ENCODE measurements at places on chromosomes 4 and X.

- DNase-seq = no peak
Observed at GRCh38 chr4:185424905-185425646, 688 bp downstream of the UFSP2 start.

- DNase-seq = no peak
Observed at GRCh38 chr4:15702941-15703403, at the start of gene BST1. Gene BST1 (plus strand): TSS chr4:15703065. CDS start chr4:15703145, 80 bp downstream.

DNA sequence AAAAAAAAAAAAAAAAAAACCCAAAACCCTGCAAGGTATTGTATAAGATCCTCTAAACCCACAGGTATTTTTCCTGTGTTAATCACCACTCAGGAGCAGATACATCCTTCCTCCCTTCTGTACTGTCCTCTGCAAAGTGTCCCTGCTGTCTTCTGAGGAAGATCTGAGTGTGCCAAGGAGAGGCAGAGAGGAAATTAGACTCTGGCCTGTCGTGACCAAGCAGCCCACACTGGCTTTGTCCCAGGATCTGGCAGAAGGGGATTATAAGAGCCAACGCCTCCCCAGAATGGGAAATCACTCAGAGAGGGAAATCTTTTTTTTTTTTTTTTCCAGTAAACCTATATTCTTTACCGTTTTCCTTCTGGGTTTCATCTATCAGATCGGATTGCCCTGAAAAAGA lies 39.6 kb downstream of the PTCHD1 start:
- DNase-seq = no peak

- no peak for DNase-seq
Observed at GRCh38 chr4:180999217-180999616, 1244.0 kb upstream of the TENM3 start.

GRCh38 chr4:98919996-98920395 lies 8.9 kb downstream of the EIF4E start:
- peak; percentile 23 for DNase-seq

GRCh38 chr4:186272699-186273391 lies 6.9 kb downstream of the F11 start:
- DNase-seq = no peak

- no peak for DNase-seq
Observed at GRCh38 chr4:68797618-68798017, 18.2 kb upstream of the UGT2B10 start.

DNA sequence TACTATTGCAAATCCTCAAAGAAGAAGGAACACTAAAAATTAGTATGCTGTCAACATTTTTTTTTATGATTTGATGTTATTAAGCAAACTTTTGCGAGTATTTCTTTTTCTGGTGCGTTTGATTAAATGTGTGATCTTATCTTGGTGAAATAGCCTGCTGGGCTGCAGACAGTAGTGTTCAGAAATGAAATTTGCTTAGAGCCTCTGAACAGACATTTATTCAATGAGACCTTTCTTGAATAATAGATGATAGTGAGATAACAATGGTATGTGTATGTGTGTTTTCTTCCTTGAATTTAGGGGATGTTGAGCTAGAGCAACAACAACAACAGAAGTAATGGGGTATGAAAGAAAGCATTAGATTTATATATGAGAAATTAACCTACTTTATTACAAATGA lies 12.7 kb downstream of the ADGRL3 start:
- DNase-seq = no peak

- DNase-seq = no peak
Observed at GRCh38 chr4:81164126-81164525, 50.9 kb downstream of the PRKG2 start.

- no peak for DNase-seq
Observed at GRCh38 chr4:81494031-81494431, 22.3 kb upstream of the RASGEF1B start.

DNA sequence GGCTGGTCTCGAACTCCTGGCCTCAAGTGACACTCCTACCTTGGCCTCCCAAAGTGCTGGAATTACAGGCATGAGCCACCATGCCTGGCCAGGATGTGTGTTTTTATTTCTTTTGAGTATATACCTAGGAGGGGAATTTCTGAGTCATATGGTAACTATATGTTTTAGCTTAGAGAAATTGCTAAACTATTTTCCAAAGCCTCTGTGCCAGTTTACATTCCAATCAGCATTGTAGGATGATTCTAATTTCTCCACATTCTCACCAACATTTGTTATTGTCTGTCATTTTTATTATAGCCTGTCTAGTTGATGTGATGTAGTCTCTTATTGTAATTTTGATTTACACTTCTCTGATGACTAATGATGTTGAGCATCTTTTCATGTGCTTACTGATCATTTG lies 1576.0 kb downstream of the RPA4 start:
- no peak for DNase-seq

- no peak for DNase-seq
Observed at GRCh38 chr4:80897537-80898303, 132.8 kb upstream of the BMP3 start.

DNA sequence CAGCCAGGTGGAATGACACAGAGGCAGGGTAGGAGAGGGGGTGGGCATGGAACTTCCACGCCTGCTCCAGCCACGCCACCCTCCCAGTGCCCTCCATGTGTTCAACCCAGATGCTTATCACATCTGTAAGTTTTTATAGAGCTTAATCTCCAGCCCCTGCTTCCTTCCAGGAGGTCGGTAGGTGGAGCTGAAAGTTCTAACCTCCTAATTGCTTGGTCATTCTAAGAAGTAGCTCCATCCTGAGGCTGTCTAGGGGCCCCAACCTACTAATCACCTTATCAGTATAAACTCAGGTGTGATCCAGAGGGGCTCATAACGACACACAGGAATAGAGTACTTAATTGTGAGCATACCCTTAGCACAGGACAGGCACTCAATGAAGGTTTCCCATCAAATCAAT lies 18.3 kb downstream of the QDPR start:
- no peak for DNase-seq

GRCh38 chr4:118994030-118994429 lies 105.4 kb downstream of the SYNPO2 start:
- DNase-seq = peak; percentile 87

- DNase-seq = peak; percentile 83
Observed at GRCh38 chr4:128358231-128358912, 70.8 kb upstream of the PGRMC2 start.

GRCh38 chrX:31240982-31241381 lies 169.1 kb upstream of the FTHL17 start:
- DNase-seq = no peak

DNA sequence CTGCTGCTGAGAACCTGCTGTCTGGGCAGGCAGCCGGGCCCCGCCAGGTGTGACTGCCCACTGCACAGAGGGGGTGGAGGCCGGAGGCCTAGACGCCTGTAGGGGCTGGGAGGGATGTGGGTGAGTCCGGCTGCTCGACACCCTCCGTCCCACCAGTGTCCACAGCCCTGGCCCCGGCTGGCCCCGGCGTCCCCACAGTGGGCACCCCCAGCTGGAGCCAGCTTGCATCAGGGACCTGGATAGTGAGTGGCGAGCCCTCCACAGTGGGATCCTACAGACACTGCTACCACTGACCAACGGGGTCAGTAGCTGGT lies 34.7 kb upstream of the SPON2 start:
- DNase-seq = no peak

DNA sequence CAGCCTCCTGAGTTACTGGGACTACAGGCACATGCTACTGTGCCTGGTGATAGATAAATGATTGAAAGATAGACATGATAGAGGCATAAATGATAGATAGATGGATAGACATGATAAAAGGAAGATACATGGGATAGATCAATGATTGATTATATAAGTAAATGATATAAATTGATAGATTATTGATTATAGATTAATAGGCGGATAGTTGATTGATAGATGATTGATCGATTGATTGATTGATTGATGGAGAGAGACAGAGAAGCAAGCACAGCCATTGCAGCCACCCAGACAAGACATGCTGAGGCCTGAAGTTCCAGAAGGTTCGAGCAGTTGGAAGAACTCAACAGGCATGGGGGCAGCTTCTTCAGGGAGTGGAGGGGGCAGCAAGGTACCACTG lies 17.7 kb upstream of the PLXNB3 start:
- no peak for DNase-seq

DNA sequence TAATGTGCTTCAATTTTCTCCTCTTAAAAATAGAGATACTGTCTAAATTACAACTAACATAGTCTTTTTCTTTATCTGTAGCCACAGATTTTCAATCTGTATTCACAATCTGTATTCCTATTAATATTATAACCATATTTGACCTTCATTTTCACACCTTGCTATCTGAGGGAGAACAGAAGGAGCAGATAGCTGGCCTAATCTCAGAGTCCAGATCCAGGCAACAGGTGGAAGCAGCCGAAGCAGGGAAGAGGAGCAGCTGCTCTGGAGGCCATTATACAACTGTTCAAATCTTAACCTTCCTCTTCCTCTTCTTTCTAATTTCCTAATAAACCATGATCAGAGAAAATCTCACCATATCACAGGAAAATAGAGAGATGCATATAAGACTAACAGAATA lies 14.2 kb downstream of the SEPSECS start:
- no peak for DNase-seq

DNA sequence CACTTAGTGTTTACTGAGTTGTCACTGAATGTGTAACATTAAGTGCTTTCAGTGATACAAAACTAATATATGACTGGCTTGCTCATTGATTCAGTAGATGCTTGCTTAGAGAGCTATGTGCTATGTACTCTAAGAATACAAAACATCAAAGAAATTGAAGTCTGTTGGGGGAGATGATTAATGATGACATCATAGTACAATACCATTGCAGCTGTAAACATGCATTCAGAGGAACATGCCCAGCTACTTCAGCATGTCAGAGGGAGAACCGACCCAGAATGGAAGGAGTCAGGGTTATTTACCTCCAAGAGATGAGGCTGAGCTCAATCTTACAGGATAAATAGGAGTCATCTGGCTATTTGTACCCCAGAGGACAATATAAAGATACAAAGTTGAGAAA lies 290.8 kb downstream of the TENM3 start:
- no peak for DNase-seq

DNA sequence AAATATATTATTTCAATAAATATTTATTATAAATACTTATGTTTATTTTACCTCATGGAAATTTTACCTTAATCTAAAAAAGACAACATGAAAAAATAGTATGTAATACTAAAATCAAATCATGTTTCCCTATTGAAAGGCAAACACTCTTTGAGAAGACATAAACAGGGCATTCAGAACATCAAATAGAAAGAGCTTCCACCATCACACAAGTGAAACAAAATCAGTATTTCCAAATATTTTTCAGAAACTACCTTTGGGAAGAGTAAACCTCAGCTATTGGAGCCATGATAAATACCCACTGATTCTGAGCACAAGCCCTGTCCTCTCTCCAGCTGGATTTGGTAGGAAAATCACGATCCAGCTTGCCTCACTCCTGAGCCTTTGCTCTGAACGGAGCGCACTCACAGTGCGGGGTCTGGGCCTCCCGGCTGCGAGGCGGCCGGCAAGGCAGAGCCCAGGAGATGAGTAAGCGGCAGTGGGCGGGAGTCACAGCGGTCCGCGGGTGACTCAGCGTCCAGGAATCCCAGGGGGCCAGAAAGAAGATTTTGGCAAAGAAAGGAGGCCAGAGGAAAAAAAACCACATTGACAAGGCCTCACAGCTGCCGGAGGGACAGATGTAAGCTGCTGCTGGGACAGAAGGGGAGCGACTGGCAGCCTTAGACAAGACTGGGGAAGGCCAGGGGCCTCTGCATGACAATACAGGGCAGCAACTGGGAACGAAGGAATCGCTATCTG lies 14.7 kb upstream of the ANXA5 start:
- peak; percentile 94 for DNase-seq

- peak; percentile 83 for DNase-seq
Observed at GRCh38 chrX:134718105-134718965, 60.1 kb upstream of the PLAC1 start.

GRCh38 chr4:154822775-154823174 lies 41.7 kb downstream of the RBM46 start:
- peak; percentile 32 for DNase-seq

DNA sequence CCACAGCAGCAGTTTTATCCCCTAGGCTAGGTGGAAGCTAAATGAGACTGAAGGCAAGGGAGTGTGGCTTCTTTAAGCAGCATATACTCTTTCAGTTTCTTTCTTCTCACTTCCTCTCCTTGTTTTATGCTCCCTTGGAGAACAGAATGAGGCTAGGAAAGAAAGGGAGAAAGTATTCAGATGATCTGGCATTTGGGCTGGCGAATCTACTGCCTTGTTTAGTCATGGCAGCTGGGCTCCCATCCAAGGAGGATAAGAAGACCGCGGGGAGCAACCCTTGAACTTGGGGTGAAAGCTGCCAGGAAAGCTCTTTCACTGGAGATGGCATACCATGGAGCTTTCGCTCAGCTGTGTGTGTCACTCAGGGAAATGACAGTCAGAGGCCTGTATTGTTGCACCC lies 72.1 kb downstream of the ARHGEF38 start:
- no peak for DNase-seq

DNA sequence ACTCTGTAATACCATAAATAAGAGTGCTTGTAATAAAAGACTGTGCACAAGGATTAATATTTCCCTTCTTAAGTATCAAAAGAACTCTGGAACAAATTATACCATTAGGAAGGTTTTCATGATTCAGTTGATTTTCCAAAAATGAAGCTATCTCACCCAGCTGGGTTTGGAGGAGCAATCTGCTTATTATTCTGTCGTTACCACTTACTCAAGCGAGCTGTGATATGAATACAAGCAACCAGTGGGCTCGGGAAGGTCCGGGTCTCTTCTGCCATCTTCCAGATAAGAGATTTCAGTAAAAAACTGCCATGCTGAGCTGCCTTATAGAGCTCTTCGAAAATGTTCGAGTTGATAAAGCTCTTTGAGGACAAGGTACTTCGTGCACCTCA lies 15.3 kb downstream of the SMIM20 start:
- DNase-seq = no peak

DNA sequence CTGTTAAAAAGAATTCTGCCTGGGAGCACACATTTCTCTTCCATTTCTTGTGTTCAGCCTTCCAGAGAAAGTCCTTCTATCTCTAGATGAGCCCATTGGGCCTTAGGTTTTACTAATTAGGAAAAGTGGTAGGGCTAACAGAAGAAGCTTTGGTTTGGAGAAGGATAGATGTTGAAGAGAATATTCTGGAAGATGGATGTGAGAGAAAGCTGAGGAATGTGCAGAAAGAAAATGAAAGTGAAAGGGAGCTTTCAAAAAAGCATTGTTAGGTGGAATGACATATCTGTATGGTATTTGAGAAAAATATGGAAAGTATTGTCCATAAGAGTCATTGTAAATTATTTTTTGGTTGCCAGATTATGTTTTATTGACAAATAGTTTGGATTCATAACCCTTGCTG lies 474.8 kb upstream of the SLIT2 start:
- no peak for DNase-seq

DNA sequence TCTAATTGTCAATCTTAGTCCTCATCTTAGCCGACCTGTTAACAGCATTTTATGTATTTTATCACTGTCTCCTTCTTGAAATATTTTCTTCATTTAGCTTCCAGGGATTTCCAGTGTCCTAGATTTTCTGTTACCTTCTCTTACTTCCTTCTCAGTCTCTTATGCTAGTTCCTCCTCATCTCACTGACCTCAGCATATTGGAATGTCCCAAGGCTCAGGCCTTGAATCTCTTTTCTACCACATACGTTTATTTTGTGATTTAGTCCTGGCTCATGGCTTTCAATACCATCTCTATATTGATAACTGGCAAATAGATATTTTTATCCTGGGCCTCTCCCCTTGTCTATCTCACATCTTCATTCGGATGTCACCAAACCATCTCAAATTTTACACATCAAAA lies 61.1 kb downstream of the IQCM start:
- DNase-seq = peak; percentile 8

Measured in AG04450 (cell line).